ENCODE measurements at places on chromosomes 3 and 15.

GRCh38 chr3:123379041-123379830 lies 69.7 kb downstream of the ADCY5 start:
- no peak for DNase-seq

- no peak for DNase-seq
These were observed 39.2 kb downstream of the ATP2B2 start for GRCh38 chr3:10466186-10466585.

- DNase-seq = no peak
These were observed 463.3 kb downstream of the EPHA6 start for GRCh38 chr3:97277708-97278107.

DNA sequence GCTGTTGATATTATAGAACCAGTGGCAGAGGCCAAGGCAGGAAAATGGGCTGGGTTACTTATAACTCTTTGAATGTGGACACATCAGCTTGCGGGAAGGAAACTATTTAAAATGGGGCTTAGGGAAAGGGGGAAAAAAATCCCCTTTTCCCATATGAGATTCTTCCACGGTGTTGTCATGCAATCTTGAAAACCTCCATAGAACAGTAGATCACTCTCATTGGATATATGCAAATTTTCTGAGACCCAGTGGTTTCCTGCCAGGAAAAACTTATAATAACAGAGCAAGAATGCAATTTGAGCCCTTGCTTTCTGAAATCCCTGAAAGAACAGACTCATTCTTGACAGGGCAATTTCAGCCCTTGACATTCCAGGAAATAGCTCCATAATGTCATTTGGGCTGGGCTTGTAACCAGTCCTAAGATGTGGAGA lies 31.1 kb downstream of the TMEM212 start:
- DNase-seq = no peak

- DNase-seq = no peak
These were observed 28.3 kb downstream of the PDCD6IP start for GRCh38 chr3:33826688-33827087.

GRCh38 chr15:90872486-90873184 lies 4.2 kb downstream of the FURIN start:
- no peak for DNase-seq

DNA sequence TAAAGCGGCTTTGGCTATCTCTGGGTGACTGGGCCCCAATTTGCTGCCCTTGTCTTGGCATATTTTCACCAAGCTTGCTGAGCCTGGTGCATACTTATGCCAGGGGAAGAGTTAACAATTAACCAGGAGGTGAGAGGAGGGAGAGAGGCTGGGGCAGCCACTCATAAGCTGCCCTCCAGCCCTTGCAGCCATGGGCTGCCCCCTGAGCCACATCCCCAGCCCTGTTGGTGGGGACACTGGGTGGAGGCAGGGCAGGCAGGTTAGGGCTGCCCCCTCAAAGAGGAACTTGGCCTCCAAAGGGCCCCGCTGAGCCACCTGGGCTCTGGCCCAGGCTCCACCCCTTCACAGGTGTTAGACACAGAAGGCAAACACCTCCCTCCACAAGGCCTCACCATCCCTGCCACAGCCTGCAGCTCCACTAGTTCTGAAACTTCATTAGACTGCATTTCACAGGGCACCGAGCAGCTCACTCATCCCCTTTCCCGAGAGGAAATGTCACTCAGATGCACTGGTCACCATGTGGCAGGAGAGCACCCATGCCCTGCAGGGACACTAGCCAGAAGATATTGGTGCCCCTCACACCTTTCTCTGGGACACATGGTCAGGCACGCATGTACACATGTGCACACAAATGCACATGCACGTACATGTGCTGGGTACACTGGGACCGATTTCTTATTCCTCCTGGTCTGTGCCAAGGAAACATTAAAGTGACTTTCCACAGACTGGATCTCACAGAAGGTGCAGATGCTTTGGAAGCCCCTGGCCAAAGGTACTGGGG lies 20.2 kb downstream of the AMOTL2 start:
- no peak for DNase-seq

DNA sequence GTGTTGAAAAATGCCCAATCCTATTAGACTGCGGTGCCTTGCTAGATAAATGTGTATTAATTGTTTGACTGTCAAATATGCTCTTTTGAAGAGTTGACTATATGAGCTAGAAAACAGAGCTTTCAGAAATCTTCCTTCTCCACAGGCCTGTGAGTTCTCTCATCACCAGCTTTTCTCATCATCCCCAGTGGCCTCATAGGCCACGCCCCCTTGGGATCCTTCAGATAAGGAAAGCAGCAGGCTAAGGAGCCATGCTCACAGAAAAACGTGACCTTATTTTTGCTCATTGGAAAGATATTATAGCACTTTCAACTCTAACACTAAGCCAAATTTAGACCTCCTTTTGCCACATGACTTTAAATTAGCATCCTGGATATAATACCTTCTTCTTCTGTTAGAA lies 514.4 kb upstream of the ARRDC4 start:
- no peak for DNase-seq

- DNase-seq = no peak
These were observed 1084.1 kb downstream of the FHIT start for GRCh38 chr3:60167186-60167585.

DNA sequence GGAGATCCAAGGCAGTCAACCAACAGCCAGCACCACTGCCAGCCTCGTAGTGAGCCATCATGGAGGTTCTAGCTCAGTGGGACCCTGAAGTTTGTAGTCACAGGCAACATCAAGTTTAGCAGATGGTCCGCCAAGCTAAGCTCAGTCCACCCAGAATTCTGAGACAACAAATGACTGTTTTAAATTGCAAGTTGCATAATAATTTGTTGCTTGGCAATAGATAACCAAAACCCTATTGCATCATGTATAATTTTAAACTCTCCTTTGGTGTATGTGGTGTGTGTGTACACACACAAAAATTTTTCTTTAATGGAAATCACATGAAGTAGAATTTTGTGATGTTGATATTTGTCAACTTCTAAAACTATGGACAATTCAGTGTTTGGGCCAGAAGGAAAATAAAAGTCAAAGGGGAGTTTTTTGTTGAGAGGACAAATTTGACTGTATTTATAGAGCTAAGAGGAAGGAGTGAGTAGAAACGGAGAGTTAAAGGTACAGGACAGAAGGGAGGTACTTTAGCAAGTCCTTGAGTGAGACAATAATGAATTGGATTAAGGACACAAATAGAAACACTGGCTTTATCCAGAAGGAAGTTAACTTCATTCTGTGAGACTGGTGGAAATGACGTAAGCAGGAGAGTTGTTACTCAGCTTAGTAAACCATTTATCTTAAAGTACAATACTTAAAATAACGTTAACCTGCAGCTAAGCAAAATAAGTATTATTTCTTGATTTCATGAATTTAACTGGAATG lies 83.6 kb downstream of the NCEH1 start:
- DNase-seq = no peak

GRCh38 chr3:177144922-177145321 lies 52.4 kb downstream of the TBL1XR1 start:
- no peak for DNase-seq

DNA sequence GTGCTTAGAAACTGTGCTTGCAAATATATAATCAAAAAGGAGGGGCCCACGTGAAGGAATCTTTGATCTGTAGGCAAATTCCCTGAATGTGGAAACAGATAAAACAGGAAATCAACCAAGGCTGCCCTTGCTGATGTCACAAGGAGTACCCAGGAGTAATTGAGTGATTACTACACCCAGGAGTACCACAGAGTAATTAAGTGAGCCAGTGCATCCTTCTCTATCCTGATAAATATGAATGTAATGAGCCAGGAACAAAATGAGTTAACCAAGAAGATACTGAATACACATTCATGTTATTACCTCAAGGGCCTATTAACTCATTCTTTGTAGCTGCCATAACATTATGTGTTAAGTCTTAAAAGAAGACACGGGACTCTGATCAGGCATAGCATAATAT lies 87.3 kb upstream of the POU1F1 start:
- no peak for DNase-seq

GRCh38 chr3:116905794-116906193 lies 196.2 kb downstream of the TUSC7 start:
- DNase-seq = no peak

GRCh38 chr3:178771511-178771910 lies 235.3 kb downstream of the KCNMB2 start:
- no peak for DNase-seq

GRCh38 chr3:54631516-54632325 lies 296.1 kb downstream of the LRTM1 start:
- DNase-seq = no peak

GRCh38 chr3:21860082-21860475 lies 109.1 kb upstream of the ZNF385D start:
- no peak for DNase-seq

DNA sequence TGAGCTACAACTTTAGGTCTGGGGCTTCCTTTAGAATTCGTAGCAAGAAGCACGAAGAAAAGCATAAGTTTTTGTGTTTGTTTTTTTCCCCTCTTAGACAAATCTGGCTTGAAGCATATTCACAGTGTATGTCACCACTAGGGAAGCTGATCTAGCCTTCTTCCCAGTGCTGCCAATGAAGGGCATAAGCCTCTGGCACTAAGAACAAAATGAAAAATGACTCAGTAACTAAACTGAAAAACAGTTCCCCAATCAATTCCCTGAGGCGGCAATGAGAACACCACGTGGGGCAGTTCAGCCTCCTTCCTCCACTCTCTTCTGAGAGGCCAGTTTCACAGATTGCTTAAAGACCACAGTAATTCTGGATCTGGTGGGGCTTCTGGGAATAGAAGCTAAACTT lies 338.1 kb downstream of the GAP43 start:
- no peak for DNase-seq

DNA sequence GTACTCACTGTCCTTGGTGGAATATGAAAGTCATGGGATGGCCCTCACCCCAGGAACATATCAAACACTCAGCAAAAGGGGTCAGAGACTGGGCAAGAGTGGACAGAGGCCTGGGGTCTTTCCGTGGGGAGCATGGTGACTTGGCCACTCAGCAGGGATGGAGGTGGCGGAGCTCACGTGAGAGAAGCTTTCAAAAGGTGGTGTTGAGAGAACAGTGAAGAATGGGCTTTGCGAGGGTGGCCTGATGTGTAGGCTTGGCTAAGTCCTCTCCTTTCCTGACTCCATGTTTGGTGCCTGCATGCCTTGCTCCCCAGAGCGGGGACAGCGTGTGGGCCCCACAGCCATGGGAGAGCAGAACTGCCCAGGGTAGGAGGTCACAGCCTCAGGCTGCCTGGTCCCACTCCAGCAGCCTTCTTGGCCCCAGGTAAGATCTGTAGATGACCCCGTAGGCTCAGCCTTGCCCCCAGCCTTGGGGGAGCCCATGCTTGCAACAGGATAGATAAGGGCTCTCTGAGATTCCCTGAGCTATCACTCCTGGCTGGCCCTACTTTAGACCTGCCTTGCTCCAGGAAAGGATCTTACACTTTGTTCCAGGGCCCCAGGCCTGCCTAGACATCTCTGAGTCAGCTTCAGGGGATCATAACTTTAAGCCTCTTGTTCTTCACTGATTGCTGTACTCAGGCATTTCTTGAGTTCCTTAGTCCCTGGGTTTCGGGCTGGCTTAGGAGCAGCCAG lies 17.0 kb downstream of the RPLP1 start:
- no peak for DNase-seq

GRCh38 chr3:156397534-156397933 lies 157.4 kb downstream of the SSR3 start:
- DNase-seq = no peak

- DNase-seq = no peak
These were observed 2.7 kb downstream of the RFTN1 start for GRCh38 chr3:16510620-16511319.

GRCh38 chr3:56389183-56389830 lies 79.0 kb downstream of the ERC2 start:
- no peak for DNase-seq

DNA sequence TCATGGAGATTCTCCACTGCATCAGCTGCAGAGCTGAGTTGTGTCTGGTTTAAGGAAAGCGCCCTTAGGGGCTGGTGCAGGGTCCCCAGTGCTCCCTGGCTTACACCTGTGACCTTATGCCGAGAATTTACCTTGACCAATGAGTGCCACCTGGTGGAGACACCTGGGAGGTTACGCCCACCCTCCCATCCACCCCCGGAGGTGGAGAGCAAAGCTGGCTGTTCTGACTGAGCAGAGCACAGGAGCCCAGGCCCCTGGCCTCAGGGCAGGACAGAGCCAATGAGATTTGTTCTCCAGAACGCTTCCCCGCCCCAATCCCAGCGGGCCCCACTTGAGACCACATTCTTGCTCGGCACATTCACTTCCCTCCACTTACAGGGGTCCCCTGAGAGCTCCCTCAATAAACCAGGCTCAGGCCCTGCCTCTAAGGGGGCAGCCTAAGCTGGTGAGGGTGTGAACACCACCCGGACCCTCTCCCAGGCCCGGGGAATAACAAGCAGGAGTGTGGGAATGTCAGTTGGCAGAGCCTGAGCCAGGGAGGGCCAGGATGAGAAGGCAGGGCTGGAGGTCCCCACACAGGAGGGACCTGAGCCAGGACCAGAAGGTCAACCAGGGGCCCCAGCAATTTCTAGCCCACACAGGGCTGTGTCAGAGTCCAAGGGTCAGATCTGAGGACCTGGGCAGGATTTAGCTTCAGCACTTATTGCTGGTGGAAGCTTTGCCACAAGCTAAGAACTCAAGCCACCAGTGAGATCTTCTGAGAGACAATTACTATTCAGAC lies 117.1 kb downstream of the TPRA1 start:
- DNase-seq = no peak

DNA sequence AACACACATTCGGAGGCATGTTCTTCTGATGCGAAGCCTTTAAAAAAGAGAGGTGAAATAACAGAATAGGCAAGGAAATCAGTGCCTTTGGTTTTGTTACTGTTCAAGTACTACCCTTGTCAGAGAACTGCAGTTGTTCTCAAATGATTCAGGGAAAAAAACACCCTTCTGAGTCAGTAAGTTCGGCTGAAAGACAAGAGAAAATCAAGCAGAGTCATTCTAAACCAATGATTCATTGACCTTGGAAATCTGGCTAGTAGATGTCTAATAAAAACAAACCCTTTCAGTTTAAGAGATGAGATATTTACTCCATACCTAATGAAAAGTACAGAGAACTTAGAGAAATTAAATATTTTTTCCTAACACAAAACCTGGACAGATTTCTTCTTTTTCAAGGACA lies 72.7 kb upstream of the ABI3BP start:
- DNase-seq = no peak

DNA sequence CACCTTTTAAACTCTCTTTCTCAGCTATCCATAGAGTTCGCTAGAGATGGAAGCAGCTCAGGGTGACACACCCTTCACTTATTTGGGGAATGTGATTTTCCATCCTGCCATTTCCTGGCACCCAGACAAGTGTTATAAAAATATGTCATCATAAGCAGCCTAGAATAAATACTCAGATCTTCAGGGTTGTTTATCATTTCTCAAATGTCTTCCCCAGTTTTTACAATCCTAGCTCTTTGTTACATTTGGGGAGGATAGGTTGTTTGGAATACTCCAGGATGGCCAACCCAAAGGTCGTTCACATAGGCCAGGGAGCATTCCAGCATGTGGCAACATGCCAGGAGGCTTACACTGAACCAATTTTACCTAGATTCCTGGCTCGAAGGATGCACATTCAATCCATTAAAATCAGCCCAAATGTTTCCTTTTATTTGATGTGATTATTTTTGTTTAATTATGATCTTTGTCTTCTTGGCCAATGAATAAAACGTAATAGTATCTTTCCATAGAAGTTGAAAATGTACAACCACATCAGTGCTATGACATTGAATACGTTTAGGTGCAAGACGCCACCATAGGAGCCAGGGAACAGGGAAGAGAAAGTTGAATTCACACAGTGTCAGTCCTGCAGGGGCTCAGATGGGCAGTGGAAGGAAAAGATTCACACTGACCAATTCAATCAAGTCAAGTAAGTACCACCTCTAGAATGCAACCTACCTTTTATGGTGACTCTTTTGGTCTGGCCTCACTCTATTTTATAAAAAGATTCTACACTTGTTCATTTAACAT lies 537.7 kb upstream of the MDFIC2 start:
- DNase-seq = no peak

- no peak for DNase-seq
These were observed 17.6 kb downstream of the ZDHHC3 start for GRCh38 chr3:44958386-44958785.

All from stimulated activated CD8-positive, alpha-beta memory T cell treated with anti-CD3 and anti-CD28 coated beads, Interleukin-2, amount 100 ng/mL, for 1 hour (primary cell).